ENCODE measurements at places on chromosomes 5 and 9. TPM values are rescaled to one million over a fixed set of nuclear protein-coding genes. Genes with fewer than 3 reads are reported as not detected.

Gene ANKHD1
- 50.1 TPM for total RNA-seq

Gene PALM2AKAP2
- total RNA-seq, result 102 TPM

Gene FRRS1L
- total RNA-seq, result 5.7 TPM

Gene RNF44
- 26.6 TPM for total RNA-seq

Gene GABRA6
- total RNA-seq, result not detected

Data from left cardiac atrium (tissue), 4 donors.